ENCODE measurements at places on chromosomes 3 and 15.
A peak's percentile ranks its signal among the peaks of the same experiment; 100 is the strongest.

DNA sequence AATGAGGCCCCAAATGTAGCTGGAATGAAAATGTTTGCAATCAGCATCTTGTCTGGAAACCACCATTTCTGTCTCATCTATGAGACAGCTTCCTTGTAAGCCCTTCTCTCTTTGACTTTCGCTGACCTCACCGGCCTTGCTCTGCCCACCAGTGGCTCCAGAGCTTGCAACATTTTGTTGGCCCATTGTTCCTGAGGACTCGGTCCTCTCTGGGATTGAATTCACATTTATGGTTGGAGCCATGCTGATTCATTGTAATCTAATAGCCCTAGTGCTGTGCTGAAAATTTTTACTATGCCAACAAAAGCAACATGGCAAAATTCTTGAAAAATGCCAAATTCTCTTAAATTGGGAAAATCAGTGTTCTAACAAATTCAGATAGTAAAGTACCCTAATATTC lies 37.2 kb downstream of the ABHD5 start:
- DNase-seq, result no peak

DNA sequence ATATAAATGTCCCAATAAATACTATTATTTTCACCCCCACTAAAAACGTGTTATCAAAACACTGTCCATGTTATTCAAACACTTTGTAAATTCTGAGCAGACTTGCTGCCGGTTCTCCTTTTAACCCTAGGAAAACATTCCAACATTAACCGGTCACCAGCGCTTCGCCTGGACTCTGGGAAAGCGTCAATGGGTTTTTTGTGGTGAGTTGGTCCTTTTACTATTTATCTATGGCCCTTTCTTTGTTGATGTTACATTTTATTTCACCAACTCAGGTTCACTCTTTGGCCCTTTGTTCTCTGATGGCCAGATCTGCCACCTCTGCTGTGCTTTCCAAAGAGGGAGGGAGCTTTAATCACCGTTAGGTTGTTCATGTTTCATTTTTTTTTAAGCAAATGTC lies 4.1 kb upstream of the EOMES start:
- no peak for DNase-seq

GRCh38 chr15:101280007-101280406 lies 2.7 kb upstream of the SELENOS start:
- no peak for DNase-seq

DNA sequence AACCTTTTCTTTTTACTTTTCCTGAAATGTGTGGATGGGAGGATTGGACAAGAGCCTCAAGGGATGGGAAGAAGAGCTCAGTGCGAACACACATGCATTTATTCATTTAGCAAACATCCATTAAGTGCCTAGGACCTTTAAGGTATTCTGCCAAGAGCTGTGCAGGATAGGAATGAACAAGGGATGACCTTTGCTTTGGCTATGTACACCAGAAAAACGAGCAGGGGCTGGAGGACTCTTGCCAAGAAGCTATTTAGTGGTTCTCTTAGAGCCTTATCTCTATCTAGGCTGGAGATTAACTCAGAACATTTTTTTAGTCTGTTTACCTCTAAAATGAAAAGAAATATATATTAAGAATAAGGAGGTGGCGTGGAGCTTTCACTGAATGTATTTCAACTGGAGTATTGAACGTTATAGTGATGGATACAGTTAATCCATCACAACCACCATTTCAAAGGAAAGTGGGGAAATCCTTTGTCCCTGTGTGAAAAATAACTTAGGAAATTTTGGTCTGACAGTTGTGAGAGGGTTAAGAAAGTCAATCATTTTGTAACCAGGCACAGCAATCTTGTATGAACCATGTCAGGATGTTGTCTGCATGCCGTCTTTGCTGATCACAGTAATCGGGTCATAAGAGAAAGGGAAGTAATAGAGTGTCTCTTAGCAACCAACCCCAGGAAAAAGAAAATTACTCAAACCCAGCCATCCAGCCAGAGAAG lies 279.0 kb downstream of the LPP start:
- no peak for DNase-seq

- DNase-seq, result peak; percentile 92
Observed at GRCh38 chr3:53744351-53744750, 101.9 kb downstream of the CHDH start.

DNA sequence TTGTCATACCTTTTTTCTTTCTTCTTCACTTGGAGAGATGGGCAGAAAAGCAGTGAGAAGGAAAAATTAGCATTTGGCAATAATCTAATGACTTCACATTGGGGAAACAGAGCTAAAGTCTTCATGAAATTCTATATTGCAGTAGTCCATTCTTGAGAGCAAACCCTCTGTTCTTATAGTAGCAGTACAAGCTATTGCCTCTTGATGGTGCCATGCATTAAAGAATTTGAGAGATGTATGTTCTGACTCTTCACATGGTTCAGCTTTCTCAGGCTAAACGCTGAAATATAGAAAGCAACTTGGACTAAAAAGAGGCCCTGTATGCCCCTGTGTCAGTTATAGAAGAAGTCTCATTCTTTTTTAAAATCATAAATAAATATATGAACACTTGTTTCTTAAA lies 36.0 kb downstream of the PHLDB2 start:
- no peak for DNase-seq

DNA sequence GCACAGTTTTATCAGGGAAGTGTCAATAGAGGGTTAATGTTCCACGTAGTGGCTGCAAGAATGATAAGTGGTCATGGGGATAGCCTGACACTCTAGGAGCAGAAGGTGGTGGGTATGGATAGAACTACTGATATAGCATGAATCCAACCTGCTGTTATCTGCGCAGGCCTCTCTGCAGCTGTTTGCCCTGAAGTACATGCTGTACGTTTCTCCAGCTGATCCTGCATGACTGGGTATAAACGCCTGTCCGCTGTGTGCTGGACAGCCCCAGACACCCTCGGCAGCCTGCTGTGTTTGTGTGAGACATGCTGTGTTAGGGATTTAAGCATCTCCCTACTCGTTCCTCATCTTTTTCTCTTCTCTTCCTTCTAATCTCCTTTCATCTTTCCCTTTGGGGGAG lies 87.1 kb downstream of the LPP start:
- DNase-seq, result no peak

DNA sequence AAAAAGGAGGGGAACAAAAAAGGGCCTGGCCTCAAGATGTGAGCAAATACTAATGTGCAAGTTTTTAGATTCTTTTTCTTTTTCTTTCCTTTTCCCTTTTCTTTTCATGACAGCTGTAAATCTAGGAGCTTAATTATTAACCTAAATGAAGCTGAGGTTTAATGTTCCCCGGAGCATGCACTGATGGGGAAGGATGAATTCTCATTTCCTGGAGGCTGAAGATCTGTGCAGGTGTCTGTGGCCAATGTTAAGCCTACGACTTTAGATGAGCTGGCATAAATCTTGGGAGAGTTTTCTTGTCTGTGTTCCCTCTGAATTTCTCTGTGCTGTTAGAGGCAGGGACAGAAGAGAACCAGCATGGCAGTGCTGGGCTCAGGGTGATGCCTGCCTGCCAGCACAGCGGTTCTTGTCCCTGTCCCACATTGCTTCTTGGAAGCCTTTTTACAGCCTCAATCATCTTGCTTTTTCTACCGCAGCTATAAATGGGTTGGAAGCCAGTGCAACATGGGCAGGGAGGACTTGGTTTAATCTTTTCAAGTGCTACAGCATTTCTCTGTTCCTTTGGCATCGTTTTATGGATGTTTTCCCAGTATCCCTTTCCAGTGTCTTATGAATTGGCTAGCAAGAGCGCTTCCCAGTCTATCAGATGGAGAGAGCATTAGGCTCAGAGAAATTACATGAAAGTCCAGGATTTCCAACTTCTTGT lies 119.1 kb downstream of the ATG7 start:
- no peak for DNase-seq

- DNase-seq, result no peak
Observed at GRCh38 chr3:113559009-113559408, 26.7 kb downstream of the SIDT1 start.

- DNase-seq, result no peak
Observed at GRCh38 chr3:127613406-127613805, 15.2 kb downstream of the MCM2 start.

GRCh38 chr15:98113327-98113726 lies 152.8 kb downstream of the ARRDC4 start:
- no peak for DNase-seq

- no peak for DNase-seq
Observed at GRCh38 chr3:127104586-127104985, 88.3 kb upstream of the PRR23E start.

Data from RPMI8226 (cell line).